Stimulated activated CD8-positive, alpha-beta memory T cell treated with anti-CD3 and anti-CD28 coated beads, Interleukin-15, amount 100 ng/mL, for 24 hours (primary cell): ENCODE measurements at places on chromosomes 11 and 22.

DNA sequence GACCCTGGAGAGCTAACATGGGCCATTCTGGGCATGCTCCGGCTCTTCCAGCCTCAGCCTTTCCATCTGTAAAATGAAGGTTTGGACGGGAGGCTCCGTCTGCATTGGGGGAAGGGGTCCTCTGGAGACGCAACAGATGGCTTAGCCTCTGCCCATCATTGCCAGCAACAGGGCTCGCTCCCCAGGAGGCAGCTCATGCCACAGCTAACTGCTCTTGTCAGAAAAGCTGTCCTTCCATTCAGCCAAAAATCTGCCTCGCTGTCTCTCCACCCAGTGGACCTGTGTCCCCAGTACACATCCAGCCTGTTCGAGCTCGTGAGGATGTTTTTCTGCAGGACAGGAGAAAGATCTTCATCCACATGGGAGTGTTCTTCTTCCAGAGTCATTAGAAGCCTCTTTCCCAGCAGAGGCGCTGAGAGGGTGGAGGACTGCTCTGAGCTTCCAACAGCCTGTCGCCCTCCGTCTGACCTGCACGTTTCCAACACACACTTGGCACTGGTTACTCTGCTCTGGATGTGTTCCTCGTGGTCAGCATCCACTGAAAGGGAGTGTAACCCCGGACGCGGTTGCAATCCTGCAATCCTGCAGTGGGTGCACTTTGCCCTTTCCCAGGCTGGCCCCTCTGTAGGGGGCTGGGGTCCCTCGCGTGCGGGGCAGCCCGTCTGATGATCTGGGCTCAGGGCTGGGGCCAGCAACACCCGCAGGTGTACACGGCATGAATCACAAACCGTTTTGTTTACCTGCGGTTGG lies 1340.9 kb downstream of the TBC1D22A start:
- no peak for DNase-seq

DNA sequence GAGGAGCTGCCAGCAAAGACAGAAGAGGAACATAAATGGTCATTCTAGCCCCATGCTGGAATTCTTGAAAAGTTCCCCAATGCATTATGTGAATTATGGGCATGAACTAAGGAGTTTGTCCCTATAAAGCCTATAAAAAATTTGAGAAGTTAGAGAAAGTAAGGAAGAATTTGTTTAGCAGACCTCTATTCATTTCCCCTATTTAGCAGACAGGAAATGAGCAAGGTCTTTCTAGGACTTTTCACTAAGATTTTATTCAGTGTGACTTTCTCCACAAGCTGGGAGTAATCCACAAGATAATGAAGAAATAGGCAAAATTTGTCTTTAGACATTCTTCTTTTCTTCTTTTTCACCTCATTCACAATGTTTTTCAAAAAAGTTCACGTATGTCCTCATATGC lies 20.0 kb downstream of the PRRG4 start:
- DNase-seq: no peak

- no peak for DNase-seq
These were observed 51.5 kb upstream of the FGF3 start for GRCh38 chr11:69870766-69871165.

- DNase-seq: no peak
These were observed 6.2 kb downstream of the SC5D start for GRCh38 chr11:121298774-121299173.

DNA sequence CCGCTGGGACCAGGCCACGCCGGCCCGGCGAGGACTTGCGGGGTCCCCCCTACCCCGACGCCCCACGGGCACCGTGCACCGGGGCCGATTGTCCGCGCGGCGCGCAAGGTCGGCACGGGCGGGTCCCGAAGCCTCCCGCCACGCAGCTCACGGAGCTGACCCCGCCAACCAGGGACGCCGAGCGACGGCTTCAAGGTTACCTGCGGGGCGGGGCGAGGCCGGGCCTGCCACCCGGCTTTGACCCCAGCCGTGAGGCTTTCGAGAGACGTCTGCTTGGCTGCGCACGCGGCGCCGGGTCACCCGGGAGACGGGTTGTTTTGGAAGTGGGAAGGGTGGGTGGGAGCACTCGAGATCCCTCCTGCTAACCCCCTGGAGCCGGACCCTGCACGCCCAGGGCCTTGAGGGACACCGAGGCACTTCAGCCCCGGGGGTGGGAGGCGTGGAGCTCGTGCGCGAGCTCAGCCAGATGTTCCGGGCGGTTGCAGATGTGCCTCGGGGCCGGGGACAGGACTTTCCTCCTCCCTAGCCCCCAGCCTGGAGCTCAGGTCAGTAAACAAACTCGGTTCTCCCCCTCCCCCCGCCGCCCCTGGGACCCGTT lies 3.2 kb upstream of the WNT11 start:
- no peak for DNase-seq

DNA sequence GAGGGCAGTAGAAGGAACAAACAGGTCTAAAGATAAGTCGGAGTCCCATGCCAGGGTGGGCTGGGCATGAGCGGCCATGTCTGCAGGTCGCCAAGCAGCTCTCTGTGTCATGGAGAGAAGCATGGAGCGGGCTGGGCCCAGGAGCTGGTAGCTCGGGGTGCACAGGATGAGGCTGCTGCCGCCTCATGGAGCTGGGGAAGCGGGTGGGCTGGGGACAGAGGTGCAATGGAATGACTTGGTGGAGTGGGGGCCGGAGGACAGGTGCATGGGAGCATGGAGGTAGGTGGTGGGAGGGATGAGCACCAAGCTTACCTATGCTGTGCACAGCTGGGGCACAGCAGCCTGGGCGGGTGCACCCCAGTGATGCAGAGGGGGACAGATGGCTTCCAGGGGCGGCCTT lies 3.6 kb downstream of the NRXN2 start:
- DNase-seq: no peak

- no peak for DNase-seq
These were observed 13.9 kb downstream of the APOBEC3H start for GRCh38 chr22:39110631-39111561.

GRCh38 chr11:9057007-9057406 lies 34.4 kb downstream of the SCUBE2 start:
- no peak for DNase-seq

GRCh38 chr11:62169448-62169847 lies 20.6 kb upstream of the SCGB1D1 start:
- DNase-seq: no peak

DNA sequence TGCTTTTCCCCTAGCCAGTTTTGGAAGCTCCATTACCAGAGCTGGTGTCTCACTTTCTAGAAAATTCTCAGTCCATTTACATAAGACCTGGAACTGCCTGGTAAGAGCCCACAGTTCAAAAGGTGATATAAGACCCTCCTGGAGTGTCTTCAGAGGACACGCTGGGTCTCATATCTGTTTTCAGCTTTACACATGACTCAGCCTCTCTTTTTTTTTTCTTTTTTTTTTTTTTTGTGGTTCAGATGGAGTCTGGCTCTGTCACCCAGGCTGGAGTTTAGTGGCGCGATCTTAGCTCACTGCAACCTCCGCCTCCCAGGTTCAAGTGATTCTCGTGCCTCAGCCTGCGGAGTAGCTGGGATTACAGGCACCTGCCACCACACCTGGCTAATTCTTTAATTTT lies 30.7 kb downstream of the WEE1 start:
- DNase-seq: no peak

GRCh38 chr11:86491027-86491426 lies 116.3 kb downstream of the CCDC81 start:
- no peak for DNase-seq

DNA sequence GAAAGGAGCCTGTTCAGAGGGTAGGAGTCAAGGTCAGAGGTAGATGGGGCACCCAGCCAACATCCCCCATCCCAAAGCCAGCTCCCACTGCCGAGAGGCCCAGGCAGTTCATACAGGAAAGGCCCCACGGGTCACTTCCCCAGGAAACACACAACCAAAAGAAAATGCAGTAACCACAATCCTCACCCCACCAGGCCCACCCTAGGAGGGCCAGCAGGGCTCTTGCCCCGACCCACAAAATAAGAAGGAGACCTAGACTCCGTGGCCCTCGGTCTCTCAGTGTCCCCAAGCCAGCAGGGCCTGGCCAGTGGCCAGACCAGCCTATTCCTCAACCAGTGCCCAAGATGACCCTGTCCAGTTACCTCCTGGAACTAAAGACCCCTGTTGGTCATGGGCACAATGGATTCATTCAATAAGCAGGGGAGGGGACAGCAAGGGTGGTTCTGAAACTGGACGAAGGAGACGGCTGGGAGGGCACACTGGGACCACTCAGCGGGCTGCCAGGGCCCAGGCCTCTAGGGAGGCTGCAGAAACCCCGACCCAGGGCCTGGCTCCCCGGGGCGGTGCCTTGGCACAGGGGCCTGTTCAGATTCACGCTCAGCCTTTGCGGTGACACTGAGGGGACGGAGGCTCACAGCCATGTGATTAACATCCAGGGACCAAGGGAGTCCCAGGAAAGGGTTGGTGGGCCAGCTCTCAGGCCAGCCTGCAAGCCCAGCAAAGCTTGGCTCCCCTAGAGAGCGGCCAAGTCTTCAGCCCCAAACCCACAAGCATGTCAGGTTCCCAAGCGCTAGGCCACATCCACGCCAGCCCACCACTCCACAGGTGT lies 5.5 kb downstream of the RAB3IL1 start:
- DNase-seq: no peak

GRCh38 chr22:23565915-23566704 lies 14.0 kb downstream of the IGLL1 start:
- DNase-seq: no peak

- no peak for DNase-seq
These were observed 714 bp downstream of the SDF2L1 start for GRCh38 chr22:21642584-21643448.

GRCh38 chr11:34232807-34233206 lies 125.0 kb downstream of the ABTB2 start:
- no peak for DNase-seq

DNA sequence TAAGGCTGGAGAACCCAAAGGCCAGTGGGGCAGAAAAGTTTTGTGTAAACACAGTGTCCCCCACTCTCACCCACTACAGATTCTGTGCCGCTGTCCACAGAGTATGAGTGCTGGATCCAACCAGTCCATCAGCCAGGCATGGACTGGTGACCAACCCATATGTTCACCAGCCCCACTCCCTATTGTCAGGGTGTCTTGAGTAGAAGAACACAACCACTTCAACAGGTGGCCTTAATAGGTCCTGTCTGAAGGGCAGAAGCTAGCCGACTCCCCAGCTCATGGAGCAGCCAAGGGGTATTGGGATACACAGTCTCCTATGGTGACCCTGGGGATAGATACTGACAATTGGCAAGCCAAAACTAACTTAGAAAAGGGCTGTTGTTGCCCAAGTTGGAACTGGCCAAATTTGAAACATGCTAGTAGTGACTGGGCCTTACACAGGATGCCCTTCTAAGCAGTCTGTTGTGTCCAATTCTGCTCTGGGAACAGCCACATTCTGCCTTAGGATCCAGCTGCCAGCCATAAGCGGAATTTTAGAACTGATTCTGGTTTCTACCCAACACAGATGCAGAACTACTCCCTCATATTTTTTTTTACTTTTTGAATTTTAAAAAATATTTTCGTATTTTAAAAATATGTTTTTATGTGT lies 19.8 kb upstream of the PGM2L1 start:
- DNase-seq: no peak

DNA sequence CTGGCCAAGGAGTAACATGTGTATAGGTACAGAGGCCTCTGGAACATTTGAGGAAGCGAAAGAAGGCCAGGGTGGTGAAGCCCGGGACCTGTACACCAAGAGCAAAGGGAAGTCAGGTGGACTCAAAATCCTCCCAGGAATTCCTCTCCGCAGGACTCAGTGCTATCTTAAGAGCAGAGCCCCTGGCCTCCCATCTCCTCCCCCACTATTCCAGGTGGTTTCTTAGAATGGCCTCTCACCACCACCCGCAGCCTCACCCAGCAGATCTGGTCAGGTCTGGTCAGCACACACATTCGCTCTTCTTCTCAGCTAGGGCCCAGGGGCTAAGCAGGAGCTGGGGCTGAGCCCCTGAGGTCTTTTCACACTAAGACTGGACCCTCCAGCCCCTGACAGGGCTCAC lies 59.1 kb downstream of the SCGB1A1 start:
- no peak for DNase-seq

DNA sequence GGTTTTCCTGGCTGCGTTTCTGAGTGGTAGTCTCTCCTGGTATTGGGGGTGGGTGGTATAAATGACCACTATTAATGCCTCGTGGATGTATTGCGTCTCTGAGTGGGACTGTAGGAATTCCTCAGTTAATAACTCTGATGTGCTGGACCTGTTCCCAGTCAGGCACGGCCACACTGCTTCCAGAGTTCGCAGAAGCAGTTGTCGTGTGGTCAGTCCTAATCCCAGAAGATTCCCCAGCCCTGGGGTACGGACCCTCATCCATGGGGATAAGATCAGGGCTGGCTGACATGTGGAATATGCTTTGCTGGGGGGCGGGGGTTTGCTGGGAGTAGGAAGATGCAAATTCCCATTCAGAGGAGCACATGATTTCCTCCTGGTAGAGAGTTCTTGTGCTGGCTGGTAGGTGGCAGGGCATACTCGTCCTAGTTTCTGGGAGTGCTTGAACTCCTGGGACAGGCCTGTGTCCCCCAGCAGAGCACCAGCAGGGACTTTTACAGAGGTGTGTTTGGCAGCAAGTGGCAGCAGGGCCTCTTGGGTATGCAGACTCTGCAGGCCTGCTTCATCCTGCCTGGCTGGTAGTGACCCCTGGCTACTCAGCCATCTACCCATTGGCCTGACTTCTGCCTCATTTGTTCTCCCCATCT lies 157.4 kb downstream of the NAV2 start:
- no peak for DNase-seq

GRCh38 chr11:69499186-69499917 lies 17.9 kb downstream of the LINC01488 start:
- DNase-seq: no peak

DNA sequence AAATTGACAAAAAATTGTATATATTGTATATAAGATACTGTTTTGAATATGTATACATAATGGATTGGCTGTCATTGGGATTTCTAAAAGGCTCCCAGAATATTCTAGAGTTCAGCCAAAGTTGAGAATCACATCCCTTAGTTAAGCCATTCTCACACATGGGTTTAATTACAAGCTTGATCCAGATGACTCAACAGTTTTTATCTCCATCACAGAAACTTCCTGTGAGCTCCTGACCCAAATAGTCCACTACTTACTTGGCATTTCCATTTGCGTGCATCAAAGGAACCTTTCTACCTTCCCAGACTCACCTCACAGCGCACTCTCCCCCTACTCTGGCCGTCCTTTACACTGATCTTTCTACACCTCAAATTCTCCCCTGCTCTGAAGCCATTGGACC lies 184.8 kb upstream of the ARHGAP20 start:
- no peak for DNase-seq

DNA sequence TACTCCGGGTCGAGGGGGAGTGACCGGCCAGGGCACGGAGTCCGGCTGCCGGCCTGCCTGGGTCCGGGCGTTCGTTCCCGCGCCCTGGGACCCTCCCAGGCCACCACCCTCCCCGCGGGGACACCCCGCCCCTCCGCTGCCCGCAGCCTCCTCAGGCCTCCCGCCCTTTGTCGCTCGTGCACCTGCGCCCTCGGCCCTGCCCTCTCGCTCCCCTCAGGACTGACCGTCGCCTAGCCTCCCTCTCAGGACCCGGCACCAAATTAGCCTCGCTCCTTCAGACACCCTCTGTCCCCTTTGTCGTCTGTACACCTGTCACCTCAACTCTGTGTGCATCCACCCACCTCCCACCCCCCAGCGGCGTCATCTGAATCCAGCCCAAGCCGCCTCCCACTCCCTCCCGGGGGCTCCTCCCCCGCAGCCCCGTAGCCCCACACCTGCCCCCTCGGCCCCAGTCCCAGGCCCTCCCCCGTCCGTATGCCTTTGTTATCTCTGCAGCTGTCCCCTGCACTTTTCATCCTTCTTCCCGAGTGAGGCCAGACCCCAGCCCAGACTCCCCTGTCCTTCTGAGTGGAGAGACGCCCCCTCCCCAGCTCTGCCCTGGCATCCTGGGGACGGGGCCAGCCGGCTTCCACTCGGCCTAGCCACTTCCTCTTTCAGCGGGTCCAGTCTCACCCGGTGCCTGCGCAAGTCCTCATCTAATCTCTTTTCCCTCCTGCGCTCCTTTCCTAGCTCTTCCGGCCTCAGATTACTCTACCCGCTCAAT lies 643 bp downstream of the TIGD3 start:
- no peak for DNase-seq
